Stimulated activated CD4-positive, alpha-beta T cell treated with anti-CD3 and anti-CD28 coated beads, Interleukin-2, amount 100 ng/mL, for 24 hours (primary cell): ENCODE measurements at places on chromosomes 13 and 19.

- no peak for DNase-seq
Observed at GRCh38 chr13:89150362-89150761, 1479.2 kb downstream of the SLITRK5 start.

GRCh38 chr13:90565985-90566713 lies 781.3 kb upstream of the MIR17HG start:
- no peak for DNase-seq

DNA sequence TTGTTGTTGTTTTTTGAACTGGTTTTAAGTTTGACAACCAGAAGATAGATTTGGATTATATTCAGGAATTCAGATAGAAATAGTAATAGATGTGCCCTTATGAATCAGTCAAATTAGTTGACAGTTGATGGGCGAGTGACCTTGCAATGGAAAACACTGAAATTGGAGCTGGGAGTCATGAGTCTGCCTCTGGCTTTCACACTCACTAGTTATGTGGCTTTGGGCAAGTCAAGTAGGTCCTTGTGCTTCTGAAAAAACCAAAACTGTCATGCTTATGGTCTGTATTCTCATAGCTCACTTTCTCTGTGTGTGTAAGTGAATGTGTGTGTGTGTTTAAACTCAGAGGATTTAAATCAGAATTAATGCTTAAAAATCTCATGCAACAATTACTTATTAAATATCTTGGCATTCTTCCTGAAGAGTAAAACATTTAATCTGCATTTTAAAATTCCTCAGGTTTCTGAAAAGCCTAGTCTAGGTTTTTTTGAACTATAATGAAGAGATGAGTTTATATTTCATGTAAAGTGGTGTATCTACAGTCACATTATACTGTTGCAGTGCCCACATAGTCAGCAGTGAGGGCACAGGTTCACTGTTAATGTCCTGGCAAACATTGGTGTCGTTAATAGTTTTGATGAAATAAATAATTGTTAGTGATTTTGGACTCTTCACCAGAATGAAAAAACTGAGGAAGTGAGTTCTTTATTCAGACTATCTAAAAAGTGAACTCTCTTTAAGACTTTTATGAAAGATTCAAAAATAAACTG lies 32.5 kb downstream of the UCHL3 start:
- no peak for DNase-seq

DNA sequence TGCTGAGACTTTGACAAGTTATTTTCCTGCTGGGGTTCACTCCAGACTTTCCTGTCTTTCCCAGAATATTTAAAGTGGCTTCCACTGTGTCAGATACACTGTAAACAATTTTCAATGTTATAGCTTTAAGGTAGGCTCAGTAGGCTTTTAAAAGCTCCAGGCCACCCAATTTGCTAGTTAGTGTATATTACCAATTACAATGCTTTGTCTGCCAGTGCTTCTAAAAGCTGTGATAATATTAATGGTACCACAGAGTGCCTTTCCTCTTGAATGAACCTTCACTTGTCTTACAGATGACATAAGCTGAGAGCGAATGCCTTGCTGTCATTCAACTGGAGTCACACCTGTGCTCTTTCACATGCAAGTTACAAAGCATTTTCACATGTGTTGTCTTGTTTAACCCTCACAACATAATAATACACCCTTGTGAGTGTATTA lies 239.7 kb upstream of the HTR2A start:
- no peak for DNase-seq

DNA sequence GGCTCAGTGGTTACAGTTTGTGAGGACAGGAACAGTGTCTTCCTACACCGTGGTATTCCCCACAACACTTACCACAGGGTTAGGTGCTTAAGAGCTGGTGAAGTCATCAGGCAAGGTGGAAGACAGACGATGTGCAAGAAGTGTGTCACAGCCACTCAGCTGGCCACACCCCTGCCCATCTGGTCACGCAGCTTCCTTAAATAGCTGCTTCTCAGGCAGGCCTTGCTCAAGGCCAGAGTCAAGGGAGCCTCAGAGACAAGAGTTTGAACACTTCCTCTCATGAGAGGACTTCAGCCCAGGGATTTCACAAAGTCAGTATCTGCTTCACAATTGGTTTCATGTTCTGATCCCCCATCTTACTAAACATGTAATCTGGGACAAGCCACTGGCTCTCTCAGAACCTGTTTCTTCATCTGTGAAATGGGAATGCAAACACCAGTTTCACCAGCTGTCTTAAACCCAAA lies 80.3 kb upstream of the FRY start:
- no peak for DNase-seq

DNA sequence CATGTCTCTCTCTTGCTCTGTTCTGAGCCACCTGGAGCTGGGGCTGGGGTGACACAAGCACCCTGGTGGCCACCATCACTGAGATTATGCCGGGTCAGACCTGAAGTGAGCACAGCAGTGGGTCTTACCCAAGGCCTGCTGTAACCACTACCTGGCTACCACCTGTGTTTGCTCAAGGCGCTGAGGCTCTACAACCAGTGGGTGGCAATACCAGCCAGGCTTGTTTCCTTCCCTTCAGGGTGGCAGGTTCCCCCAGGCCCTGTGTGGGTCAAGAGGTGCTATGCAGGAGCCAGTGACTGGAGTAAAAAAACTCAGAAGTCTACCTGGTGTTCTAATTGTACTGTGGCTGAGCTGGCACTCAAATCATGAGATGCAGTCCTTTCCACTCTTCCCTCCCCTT lies 8.0 kb upstream of the ZNF443 start:
- no peak for DNase-seq

GRCh38 chr13:107441279-107441678 lies 774.1 kb downstream of the LIG4 start:
- no peak for DNase-seq

GRCh38 chr13:33050161-33050560 lies 33.9 kb downstream of the KL start:
- DNase-seq, result no peak

GRCh38 chr19:49558591-49558990 lies 21.8 kb downstream of the NOSIP start:
- DNase-seq, result peak; percentile 47

- no peak for DNase-seq
Observed at GRCh38 chr13:110985541-110985940, 70.7 kb upstream of the ANKRD10 start.

DNA sequence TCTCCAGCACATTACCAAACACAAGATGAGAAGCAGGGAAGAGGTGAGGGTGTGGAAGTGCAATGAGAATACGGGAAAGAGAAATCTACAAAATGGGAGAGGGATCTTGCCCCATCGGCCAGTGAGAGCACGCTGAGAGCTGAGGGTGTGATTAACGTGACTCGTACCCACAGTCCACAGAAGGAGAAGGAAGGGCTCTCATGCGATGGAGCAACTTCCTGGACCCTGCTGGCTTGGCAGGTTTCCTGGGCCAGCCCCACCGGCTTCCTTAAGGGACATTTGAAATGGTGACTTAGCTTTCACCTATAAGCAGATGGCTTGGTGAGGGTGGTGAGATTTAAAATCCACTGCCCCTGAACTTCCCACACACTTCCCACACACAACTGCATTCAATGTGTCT lies 740.1 kb downstream of the UQCRFS1 start:
- no peak for DNase-seq

GRCh38 chr19:42176990-42177685 lies 40.3 kb downstream of the DEDD2 start:
- peak; percentile 81 for DNase-seq

GRCh38 chr13:76164290-76164689 lies 528.2 kb downstream of the LMO7 start:
- DNase-seq, result no peak

- DNase-seq, result no peak
Observed at GRCh38 chr13:40386586-40386985, 279.9 kb downstream of the FOXO1 start.

DNA sequence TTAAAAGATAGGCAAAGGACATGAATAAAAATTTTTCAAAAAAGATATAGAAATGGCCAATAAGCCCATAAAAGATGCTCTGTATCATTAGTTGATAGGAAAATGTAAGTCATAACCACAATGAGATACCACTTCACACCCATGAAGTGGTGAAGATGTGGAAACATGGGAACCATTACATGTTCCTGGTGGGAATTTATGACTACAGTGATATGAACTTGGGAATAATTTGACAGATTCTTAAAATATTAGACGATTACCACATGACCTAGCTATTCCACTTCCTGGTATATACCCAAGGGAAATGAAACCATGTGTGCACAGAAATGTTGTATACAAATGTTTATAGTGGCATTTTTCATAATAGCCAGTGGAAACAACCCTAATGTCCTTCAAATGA lies 232.2 kb downstream of the GGACT start:
- no peak for DNase-seq

DNA sequence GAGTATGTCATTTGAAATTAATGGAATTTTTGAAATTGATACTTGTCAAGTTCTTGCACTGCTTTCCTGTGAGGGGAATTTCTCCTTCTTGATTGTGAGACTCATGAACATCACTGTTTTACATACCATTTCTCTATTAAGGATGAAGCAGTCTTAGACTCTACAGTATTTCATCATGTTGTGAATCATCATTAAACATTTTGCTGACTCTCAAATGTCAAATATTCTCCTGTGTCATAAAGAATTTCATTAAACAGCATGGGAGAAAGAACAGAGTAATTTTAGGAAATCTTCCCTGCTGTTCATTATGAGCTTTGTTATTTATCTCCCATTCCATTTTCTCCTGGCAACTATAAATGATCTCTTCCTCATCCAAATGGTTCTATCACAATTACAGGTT lies 729.0 kb downstream of the PCDH9 start:
- DNase-seq, result no peak

- peak; percentile 93 for DNase-seq
Observed at GRCh38 chr19:16076154-16076957, at the start of gene TPM4. TPM4 (plus strand) TSS chr19:16076495; CDS start chr19:16076566, 71 bp downstream.

GRCh38 chr19:5572556-5573286 lies 5.0 kb upstream of the TINCR start:
- DNase-seq, result no peak

DNA sequence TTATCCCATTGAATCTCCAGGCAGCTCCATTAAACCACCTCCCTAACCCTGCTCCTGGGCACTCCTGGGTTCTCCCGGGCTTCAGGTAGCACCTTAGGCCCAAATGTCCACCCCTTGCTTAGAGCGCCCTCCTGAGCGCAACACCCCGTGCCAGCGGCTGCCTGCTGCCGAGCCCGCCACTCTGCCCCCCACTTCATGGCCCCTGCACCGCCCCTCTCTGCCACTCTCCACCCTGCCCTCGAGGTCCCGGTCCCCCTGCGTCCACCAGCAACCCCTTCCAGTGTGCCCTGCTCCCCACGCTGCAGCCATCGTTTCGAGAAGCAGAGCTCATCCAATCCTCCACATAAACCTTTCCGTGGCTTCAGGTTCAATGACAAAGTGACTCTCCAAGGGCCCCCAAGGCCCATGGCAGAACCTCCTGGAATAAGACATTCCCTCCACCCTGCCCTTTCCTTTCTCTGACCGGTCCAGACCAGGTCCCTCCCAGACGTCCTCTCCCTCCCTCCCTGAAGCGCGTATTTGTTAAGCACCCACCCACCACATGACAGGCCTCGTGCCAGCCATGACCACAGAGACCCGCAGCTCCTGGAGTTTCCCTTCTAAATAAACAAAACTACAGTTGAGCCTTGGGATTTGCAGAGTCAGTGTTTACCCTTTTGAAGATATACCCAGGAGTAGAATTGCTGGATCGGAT lies 66.6 kb downstream of the ARHGEF18 start:
- DNase-seq, result no peak

- DNase-seq, result peak; percentile 40
Observed at GRCh38 chr19:1223018-1223855, 14.6 kb downstream of the CBARP start.

DNA sequence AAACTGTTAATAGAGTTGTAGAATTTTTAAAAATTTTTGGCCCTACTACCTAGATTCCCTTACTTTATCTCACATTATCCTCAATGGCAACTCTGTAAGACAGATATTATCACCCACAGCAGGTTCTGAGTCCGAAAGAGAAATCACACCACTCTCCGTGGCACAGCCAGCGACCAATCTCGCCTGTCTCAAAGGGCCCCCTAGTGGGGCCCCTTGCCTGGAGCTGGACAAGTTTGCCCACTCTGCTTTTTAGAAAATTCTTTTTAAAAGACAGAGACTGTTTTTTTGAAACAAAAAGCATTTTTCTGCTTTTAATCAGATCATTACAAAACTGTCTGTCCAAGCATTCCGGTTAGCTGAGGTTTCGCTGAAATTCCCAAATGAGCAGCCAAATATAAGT lies 21.7 kb downstream of the PHF11 start:
- no peak for DNase-seq

DNA sequence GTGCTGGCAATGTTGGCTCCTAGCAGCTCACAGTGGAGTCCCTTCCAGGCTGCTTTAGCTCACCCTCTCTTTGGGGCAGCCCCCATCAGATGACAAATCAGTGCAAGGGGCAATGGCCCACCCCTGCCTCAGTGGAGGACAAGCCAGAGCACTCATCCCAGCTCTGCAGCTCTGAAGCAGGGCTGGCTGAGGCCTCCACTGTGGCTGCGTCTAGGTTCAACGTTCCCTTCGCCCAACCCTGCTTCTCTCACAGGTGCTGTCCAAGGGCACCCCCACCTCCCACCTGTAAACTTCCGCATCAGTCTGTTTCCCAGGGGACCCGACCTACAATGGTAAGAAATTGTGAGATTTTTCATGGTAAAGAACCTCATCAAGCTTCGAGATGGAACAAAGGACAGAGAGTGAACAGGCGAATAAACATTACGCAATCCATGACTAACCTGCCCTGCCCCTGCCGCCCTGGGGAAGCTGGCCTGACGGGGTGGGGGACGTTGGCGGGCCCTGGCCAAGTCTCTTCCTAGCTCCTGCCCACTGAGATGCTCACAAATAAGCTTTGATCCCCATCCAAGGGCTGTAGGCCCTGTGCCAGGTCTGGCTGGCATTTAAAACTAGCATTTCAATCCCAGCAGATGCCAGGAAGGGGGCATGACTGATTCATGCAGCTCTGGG lies 40.5 kb downstream of the DZIP1 start:
- DNase-seq, result no peak

GRCh38 chr13:93289053-93289452 lies 62.4 kb downstream of the GPC6 start:
- no peak for DNase-seq

- no peak for DNase-seq
Observed at GRCh38 chr19:17431417-17431816, 11.6 kb downstream of the MVB12A start.

DNA sequence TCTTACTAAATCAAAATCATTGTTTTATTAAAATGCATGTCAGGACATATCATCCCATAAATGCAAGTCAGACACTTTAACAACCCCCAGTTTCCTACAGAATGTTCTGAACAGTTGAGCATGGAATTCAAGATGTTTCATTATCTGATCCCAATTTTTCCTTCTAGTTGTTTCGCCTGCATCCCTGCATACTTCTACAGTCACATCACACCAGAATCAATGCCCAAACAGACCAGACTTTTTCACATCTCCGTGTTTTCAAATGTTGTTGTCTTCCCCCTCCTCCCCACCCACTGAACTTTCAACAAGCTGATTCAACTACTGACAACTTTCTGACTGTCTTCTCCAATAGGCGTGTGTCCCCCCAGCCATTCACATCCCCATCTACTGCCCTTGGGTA lies 48.6 kb downstream of the LHFPL6 start:
- no peak for DNase-seq
